ENCODE measurements at places on chromosomes 4 and X. TPM values are rescaled to one million over a fixed set of nuclear protein-coding genes. Genes with fewer than 3 reads are reported as not detected.

- no peak for DNase-seq
Observed at GRCh38 chrX:3320471-3321046, 25.9 kb downstream of the MXRA5 start.

GRCh38 chr4:89724716-89725115, 112.2 kb downstream of the SNCA start:
- DNase-seq: peak; percentile 28

- DNase-seq: no peak
Observed at GRCh38 chr4:20302336-20302735, 50.6 kb downstream of the SLIT2 start.

- no peak for DNase-seq
Observed at GRCh38 chr4:165190591-165191347, 16.6 kb upstream of the KLHL2 start.

DNA sequence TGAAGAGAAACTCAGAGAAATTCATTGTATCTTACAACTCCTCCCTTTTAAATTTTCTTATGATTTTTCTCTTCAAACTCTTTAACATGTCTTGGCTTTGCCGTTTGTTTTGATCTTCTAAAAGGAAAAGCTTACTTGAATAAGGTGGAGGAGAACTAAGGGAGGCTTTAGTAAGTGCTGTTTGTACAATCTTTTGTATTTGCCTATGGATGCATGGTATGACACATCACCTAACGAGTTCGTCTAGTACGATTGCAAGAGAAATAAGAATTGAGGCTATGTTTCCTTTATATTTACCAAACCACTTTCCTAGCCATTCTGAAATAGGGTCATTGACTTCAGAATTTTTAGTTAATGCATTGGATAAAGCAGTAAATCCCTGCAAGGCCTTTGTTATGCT, 8.4 kb upstream of the BST1 start:
- no peak for DNase-seq

DNA sequence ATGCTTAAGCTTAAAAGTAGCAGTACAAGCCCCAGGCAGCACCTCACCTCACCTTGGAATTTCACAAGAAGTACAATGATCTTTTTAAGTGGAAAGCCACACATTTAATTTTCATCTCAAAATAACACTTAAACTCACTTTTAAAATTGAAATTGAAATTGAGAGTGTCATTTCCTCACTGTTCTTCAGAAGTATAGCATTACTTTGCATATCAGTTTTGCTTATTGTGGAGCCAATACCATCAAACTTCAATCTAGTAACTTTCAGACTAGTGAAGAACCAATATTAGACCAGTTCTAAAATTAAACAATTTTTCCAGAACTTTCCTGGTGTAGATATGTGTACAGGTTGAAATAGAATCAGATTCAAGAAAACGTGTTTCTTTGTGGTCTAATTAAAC, 242.4 kb downstream of the NDST4 start:
- no peak for DNase-seq

- DNase-seq: no peak
Observed at GRCh38 chr4:52957220-52957686, 95.1 kb downstream of the RASL11B start.

The USP9X gene
- 79.8 TPM for total RNA-seq

The PAGE2B gene
- total RNA-seq: 0.99 TPM
